ENCODE measurements at places on chromosomes 4 and X.
A peak's percentile ranks its signal among the peaks of the same experiment; 100 is the strongest.

DNA sequence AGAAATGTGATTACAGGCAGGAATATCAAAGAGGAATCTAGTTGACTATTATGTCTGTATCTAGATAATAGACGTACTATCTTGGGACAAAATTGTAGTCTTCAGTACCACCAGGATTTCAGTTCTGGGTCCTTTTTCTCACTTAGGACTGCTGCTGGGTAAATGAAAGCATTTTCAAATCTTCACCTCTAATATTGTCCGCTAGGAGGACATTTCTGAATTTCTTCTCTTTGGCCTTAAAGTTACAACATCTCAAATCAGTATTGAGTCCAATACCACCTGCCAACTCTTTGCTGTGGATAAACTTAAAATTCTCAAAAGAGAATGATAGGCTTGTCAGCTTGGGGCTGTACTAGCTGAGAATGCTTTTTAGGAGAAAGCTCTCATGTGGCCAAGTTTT is 6.0 kb downstream of the FGF16 start:
- DNase-seq: no peak

DNA sequence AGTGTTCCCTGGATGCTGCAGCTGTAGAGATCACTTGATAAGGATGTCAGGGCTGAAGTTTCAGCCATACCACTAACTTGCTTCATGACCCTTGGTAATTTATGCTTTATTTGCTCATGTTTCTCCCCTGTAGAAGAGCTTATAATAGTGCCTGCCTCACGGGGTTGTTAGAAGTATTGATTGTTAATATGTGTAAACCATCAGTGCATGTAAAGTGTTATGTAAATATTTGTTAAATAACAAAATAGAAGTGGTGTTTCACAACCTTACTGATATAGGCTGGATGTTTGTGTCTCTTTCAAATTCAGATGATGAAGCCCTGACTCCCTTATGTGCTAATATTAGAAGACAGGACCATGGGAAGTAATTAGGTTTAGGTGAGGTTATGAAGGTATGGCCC is 1.5 kb upstream of the CXCL2 start:
- DNase-seq: no peak

GRCh38 chrX:136880003-136880451 is 498 bp downstream of the RBMX start:
- no peak for DNase-seq

DNA sequence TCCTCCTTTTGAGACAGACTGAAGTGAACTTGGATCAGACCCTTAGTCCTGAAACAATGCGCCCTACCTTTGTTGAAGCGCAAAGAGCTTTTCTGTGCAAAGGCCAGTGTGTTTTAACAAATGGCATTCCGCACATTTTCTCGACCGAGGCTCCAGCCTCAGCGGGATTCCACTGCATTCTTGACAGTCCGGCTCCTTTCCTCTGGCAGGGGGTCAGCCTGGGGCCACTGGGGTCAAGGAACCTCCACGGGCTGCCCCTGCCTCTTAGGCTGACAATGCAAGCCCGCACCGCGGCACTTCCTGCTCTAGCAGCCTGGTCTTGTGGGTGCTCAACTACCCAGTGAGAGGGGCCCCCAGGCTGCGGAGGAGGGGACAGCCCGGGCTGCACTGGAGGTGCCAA is 47.2 kb upstream of the TFDP3 start:
- no peak for DNase-seq

GRCh38 chr4:19725130-19725529 is 526.6 kb upstream of the SLIT2 start:
- DNase-seq: no peak

GRCh38 chr4:47741200-47741599 is 96.7 kb downstream of the CORIN start:
- peak; percentile 85 for DNase-seq

DNA sequence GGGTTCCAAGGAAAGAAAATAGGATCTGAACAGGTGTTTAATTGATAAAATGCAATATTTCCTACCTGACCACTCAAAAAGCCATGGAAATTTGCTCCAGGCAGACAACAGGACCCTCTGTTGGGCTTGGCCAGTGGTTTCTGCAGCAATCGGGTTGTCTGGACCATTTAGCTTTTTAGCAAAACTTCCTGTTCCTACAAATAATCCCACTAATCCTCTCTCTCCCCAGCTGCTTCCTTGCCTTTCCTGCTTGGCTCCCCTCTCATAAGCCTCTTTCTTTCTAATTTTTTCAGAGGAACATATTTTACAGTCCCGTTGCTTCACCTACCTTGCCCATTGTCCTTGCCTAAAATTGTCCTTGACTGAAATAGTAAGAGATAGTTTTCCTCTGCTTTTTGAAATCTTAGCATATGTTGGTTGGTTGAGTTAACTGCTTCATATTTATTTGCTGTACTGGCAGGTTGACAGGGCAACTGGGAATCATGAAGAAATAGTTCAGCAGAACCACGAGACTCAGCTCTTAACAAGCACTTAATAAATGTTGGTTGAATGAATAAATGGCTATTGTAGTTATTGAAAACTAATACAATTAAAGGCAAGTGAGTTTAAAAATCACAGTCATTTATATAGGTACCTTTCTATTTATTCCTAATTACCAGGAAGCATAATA is 259.8 kb downstream of the KCNIP4 start:
- DNase-seq: no peak

GRCh38 chr4:182062458-182062857 is 180.7 kb upstream of the TENM3 start:
- no peak for DNase-seq

DNA sequence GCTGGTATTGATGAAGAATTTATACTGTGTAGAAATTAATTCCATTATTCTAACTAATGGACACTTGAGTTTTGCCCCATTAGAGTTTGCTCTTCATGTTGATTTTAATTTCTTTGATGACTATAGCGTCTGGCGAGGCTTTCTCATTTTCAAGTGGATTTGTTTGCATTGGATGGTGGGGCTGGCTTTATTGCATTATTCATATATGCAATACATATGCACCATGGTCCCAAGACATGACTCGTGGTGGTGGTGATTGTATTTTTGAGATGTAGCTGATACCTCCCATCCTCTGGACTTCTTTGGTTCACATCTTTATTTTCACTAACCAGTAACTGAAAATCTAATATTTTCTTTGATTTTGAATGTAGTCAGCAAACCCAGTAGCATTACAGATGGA is 39.8 kb downstream of the PTTG2 start:
- no peak for DNase-seq

DNA sequence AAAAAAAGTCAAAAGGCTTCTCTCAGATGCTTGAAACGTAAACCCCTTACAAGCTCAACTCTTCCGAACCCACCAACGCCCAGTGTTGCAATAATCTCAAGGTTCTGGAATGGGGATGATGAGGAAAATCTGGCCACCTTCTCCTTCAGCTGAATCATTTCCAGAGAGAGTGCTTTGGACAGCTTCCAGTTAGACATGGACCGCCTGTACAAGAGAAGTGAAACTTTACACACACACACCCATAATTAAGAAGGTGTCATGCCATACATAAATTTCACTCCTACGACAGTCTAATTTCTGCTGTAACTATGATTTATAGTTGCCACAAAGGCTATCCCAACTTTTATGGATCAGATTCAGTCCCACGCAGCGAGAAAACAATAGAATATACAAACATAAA is 72.3 kb downstream of the PRKG2 start:
- DNase-seq: no peak

GRCh38 chr4:2259541-2260343 is 2.2 kb downstream of the MXD4 start:
- DNase-seq: no peak

DNA sequence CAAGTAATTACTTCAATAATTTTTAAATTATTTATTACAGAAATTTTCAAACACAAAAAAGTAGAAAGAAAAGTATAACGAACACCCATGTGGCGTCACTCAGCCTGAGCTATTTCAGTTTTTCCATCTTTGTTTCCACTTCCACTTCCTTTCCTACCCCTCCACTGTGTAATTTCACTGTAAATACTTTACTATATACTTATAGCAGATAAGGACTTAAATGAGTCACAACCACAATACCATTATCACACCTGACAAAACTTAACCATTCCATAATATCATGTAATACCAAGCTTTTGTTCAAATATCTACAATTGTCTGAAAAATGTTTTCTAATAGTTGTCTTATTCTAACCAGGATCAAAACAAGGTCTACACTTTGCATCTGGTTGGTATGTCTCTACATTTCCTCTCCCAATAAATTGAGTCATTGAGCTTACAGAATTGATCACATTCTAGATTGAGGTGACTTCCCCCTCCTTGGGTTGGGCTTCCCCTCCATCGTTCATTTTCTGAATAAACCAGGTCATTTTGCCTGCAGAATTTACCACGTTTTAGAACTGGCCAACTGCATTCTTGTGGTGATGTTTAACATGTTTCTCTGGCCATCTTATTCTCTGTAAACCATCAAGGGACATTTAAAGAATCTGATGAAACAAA is 48.7 kb downstream of the ATP10D start:
- no peak for DNase-seq

DNA sequence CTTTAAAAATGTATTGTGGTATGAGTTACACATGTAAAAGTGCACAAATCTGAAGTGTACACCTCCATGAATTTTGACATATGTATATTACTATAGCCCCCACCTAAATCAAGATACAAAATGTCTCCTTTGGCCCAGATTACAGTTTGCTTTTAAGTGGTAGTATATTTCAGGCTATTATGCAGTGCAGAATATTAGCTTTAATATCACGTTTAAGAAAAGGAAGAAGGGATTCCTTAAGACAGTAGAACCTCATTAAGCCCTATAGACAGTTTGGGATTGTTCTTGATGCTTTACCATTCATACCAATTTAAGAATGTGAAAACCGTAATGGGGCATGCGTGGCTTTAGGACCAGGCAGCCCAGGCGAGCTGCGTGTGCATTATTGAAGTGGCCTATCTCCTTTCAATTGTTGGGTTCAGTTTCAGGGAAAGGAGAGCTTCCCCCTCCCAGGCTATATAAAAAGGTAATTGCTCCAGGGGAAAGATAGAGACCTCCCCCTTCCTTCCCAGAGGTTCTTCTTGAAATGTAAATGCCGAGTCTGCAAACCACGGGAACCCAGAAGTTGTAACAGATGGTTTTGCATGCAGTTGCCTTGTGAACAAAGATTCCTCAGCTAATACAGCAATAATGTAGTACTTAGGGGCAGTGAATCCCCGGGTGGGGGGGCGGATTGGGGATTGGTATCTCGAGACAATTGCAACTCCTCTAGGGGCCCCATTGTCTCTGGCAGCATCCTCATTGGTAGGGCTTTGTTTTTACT is 106.1 kb downstream of the UCHL1 start:
- no peak for DNase-seq

DNA sequence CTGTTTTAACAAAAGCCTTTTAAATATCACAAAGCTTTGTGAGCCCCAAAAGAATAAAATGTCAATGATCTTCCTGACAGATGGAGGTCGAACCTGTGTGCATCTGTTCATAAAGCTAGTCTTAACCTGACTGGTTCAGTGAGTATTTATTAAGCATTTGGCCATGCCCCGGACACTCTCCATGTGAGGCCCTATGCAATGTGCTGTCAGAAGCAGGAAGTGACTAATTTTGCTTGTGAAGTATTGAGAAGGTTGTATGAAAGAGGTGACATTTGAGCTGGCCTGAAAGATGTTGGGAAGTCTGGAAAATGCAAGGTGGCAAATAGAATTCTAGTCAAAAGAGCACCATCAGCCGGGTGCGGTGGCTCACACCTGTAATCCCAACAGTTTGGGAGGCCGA is 171.4 kb downstream of the MSL3 start:
- DNase-seq: no peak

DNA sequence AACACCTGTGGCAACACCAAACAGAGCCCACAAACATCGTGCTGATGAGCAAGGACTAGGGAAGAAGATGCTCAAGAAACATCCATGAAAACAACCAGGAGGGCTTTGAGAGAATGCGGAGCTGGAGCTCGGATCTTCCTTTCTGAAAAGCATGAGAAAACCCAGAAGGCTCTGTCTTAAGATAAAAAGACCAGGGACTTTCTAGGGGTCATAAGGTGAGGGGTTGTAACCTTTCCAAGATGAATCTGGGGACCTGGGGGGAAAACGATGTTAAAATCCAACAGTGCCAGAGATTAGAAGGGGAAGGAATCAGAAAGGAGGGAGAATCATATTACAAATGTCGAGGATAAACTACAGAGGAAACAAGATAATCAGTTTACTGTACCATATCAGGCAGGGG is 10.1 kb downstream of the GK2 start:
- no peak for DNase-seq

DNA sequence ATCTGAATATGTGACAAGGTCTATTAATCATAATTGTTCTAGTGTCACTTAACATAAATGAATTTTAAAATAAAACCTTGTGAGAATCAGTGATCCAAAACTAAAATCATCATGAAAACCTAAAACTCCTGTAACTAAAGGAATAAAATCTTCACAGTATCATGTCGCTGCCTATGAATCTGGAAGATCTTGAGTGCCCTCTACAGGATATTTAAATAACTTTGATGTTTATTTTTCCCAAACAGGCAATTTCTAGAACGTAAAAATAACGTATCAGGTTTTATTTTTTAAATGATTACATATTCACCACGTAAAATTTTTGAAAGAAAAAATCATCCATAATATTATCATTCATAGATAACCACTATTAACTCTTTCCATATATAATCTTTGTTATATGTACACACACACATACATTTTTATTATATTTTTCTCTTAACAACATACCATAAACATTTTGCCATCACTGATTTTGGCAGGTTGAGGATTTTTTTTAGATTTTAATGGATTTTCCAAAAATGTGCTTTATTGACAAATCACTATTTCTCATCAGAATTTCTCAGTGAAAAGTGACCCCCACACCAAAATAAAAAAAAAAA is 79.6 kb downstream of the COMMD8 start:
- DNase-seq: peak; percentile 54

DNA sequence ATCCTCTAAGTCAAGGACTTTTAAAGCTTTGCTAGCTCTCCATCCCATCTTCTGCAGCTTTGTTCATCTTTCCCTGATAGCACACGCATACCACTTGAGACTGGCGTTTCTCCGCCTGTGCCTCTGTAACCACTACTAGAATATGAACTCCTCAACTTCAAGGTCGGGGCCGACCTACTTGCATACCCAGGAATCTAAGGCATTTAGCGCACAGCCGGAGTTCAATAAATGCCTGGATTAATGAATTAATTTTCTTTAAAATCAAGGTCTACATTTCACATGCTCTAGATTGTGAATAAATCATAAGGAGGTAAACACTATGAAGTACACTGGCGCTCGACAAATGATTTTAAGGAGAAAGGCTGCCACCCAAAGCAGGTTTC is 89.3 kb downstream of the HNRNPD start:
- DNase-seq: no peak

- DNase-seq: no peak
Measured at GRCh38 chrX:135737366-135738071, 24.1 kb downstream of the CT45A1 start.

GRCh38 chr4:81651243-81651899 is 179.7 kb upstream of the RASGEF1B start:
- no peak for DNase-seq

DNA sequence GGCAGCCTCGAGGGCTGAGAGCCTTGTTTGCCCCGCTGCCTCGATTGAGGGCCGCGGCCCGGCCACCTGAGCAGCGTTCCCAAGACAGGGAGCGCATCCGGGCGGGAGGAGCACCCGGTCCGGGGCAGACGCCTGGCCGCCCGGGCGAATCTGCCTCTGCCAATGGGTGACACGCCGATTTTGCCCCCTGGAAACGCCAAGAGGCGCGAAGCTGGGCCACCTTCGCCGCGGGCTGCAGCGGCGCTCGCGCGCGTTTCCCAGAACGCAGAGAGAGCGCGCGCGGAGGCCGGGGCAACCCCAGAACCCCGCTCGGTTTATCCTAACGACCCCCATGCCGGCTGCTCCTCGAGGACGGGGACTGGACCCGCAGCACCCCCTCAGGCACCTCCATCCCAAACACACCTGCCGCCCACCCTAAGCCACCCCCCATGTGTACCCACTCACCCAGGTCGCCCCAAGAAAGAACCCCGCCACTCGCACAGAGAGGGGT is 575 bp downstream of the MAP7D2 start:
- DNase-seq: no peak

All from AML-193 (cell line).